ENCODE measurements at places on chromosomes 2 and 18. TPM values are rescaled to one million over a fixed set of nuclear protein-coding genes. Genes with fewer than 3 reads are reported as not detected.

Gene STARD6
- total RNA-seq = not detected

Gene CFC1
- not detected for total RNA-seq

Gene CRYGC
- not detected for total RNA-seq

Gene MPHOSPH10
- total RNA-seq = 24.8 TPM

Gene RGPD3
- 0.80 TPM for total RNA-seq

Gene FOXD4L1
- total RNA-seq = 0.16 TPM

Gene CCL20
- total RNA-seq = 1.3 TPM

Gene LDLRAD4
- 28.5 TPM for total RNA-seq

Gene HES6
- 5.6 TPM for total RNA-seq

Gene TCF23
- total RNA-seq = not detected

GRCh38 chr2:118464546-118465265, 376.4 kb downstream of the INSIG2 start:
- H3K4me3 ChIP-seq = no peak overlapping the region
- H3K4me1 ChIP-seq = no peaks in the 10 kb centered on the region
- no peak overlapping the region for H3K27ac ChIP-seq
- H3K27me3 ChIP-seq = peaks cover 13% of the 10 kb centered on the region

GRCh38 chr18:56333839-56334238, 304.6 kb downstream of the TXNL1 start:
- no peaks in the 10 kb centered on the region for H3K27me3 ChIP-seq
- H3K36me3 ChIP-seq = no peaks in the 10 kb centered on the region
- H3K4me1 ChIP-seq = no peaks in the 10 kb centered on the region
- no peak overlapping the region for H3K4me3 ChIP-seq

DNA sequence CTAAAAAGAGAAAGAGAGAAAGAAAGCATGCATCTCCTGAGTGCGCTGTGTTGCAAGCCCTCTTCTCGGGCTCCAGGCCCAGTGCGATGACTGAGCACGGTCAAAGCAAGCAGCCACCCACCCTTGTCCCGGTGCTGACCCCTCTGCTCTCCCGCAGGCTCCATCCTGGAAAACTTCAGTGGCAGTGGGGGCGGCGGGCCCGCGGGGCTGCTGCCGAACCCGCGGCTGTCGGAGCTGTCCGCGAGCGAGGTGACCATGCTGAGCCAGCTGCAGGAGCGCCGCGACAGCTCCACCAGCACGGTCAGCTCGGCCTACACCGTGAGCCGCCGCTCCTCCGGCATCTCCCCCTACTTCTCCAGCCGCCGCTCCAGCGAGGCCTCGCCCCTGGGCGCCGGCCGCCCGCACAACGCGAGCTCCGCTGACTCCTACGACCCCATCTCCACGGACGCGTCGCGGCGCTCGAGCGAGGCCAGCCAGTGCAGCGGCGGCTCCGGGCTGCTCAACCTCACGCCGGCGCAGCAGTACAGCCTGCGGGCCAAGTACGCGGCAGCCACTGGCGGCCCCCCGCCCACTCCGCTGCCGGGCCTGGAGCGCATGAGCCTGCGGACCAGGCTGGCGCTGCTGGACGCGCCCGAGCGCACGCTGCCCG, 252.5 kb downstream of the GLI2 start:
- H3K36me3 ChIP-seq = no peaks in the 10 kb centered on the region
- H3K27ac ChIP-seq = peak overlapping the region; percentile 87
- H3K4me3 ChIP-seq = no peak overlapping the region

GRCh38 chr2:71633086-71633485, 179.7 kb downstream of the DYSF start:
- H3K27ac ChIP-seq = no peak overlapping the region
- H3K4me1 ChIP-seq = no peaks in the 10 kb centered on the region
- H3K4me3 ChIP-seq = no peak overlapping the region

GRCh38 chr2:195543063-195543462, 114.0 kb upstream of the SLC39A10 start:
- H3K27ac ChIP-seq = no peak overlapping the region
- H3K27me3 ChIP-seq = no peaks in the 10 kb centered on the region
- no peak for DNase-seq
- no peaks in the 10 kb centered on the region for H3K4me1 ChIP-seq
- H3K4me3 ChIP-seq = no peak overlapping the region

GRCh38 chr2:8061219-8061618, 620.6 kb upstream of the ID2 start:
- no peak overlapping the region for H3K4me3 ChIP-seq
- H3K27ac ChIP-seq = no peak overlapping the region
- DNase-seq = no peak
- no peaks in the 10 kb centered on the region for H3K4me1 ChIP-seq
- H3K27me3 ChIP-seq = no peaks in the 10 kb centered on the region
- H3K36me3 ChIP-seq = no peaks in the 10 kb centered on the region

DNA sequence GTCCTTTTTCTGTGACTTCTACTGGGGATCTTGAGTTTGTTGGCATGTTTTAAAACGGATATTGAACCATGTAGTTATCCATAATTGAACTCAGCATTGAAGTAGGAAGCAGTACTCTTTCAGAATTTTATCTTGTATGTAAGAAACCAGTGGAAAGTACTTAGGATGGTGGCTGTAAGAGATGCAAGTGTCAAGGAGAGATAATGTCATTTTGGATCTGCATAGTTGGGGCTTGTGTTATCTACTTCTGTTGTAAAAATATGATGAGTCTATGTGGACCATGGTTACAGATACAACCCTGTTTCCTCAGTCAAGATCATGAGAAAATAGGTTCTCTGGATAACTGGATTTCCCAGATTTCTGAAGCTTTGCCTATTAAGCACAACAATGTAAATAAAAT, 113.7 kb downstream of the NAB1 start:
- no peaks in the 10 kb centered on the region for H3K27me3 ChIP-seq
- H3K4me1 ChIP-seq = no peaks in the 10 kb centered on the region
- no peak overlapping the region for H3K27ac ChIP-seq
- H3K4me3 ChIP-seq = no peak overlapping the region
- no peak for DNase-seq

GRCh38 chr18:79438898-79439627, 43.3 kb downstream of the NFATC1 start:
- no peak for DNase-seq
- H3K4me3 ChIP-seq = no peak overlapping the region
- no peaks in the 10 kb centered on the region for H3K27me3 ChIP-seq
- no peaks in the 10 kb centered on the region for H3K36me3 ChIP-seq

DNA sequence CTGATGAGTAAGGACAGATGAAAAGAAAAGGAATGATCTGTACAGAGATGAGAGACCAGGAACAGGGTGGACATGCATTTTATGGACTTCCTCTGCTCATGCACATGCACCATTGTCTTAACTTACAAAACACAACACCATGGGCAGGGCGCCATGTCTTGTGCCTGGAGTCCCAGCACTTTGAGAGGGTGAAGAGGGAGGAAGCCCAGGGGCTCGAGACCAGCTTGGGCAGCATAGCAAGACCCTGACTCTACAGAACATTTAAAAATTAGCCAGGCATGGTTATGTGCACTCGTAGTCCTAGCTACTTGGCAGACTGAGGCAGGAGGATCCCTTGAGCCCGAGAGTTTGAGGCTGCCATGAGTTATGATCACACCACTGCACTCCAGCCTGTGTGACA, 86.9 kb downstream of the ZFP36L2 start:
- no peak for DNase-seq
- no peaks in the 10 kb centered on the region for H3K27me3 ChIP-seq
- H3K36me3 ChIP-seq = no peaks in the 10 kb centered on the region
- H3K27ac ChIP-seq = peak overlapping the region; percentile 73
- H3K4me1 ChIP-seq = no peaks in the 10 kb centered on the region

DNA sequence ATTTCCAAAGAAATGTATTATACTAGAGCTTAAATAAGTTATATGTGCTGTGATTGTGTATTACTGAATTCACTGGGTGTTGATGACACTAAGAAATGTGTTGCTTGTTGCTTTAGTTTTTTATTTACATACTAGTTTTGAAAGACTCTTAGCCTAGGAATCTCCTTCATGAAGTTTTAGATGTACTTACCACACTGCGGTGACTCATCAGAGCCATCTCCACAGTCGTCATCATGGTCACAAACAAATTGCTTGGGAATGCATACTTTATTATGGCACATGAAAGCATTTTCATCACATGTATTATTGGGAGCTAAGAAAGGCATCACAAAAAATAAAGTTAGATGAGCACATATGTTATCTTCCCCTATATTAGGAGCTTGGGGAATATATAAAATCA, 1624.2 kb downstream of the LRP1B start:
- no peak overlapping the region for H3K4me3 ChIP-seq
- H3K36me3 ChIP-seq = no peaks in the 10 kb centered on the region
- DNase-seq = no peak
- no peaks in the 10 kb centered on the region for H3K27me3 ChIP-seq

DNA sequence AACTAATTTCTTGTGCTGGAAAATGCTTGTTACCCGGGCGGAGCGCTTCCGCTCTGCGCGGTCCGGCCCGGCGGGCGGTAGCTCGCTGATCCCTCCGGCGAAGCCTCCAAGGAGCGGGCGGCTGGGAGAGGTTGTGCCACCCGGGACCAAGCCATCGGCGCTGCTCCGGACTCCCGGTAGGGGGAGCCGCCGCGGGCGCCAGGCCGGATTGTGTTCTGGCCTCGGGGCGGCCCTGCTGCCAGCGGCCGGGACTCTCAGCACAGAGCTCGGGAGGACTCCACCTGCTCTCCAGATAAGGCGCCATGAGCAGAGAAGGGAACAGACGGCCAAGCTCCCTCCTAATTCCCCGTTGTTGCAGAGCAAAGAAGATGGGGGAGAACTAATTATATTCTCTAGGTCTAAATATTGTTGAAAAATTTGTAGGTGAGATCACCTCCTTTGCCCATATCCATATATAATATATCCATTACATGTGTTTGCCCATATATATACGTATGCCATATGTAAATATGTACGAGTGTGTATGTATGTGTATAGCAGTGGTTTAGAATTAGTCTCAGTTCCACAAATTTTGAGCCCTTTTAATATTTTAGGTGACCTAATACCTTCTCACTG, 13.8 kb upstream of the SATB2 start:
- H3K27me3 ChIP-seq = peaks cover 88% of the 10 kb centered on the region
- H3K27ac ChIP-seq = no peak overlapping the region
- DNase-seq = no peak
- H3K4me3 ChIP-seq = no peak overlapping the region

DNA sequence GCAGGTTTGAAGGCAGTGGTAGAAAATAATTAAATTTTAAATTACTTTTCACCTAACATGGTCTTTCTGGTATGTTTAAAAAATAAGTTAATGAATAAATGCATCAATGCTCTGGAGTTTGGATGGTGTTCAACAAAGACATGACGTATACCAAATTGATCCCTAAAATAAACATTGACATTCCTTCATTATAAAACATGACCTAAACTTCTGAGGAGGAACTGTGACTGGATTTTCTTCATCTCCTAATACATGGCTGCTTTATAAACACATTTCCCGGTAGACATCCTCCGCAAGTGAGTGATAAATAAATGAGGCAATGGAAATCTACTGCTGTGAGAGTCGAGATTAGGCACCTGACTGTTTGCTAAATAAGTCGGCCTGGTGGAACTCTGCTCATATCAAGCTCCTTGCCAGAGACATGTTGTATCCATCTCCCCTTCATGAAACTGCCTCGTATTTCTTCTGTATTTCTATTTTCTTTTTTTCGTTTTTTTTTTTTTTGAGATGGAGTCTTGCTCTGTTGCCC, 362.3 kb downstream of the RNF144A start:
- no peaks in the 10 kb centered on the region for H3K36me3 ChIP-seq
- no peaks in the 10 kb centered on the region for H3K4me1 ChIP-seq
- no peak overlapping the region for H3K4me3 ChIP-seq
- no peak overlapping the region for H3K27ac ChIP-seq
- H3K27me3 ChIP-seq = no peaks in the 10 kb centered on the region

- H3K27me3 ChIP-seq = no peaks in the 10 kb centered on the region
- H3K27ac ChIP-seq = no peak overlapping the region
- no peaks in the 10 kb centered on the region for H3K36me3 ChIP-seq
- no peaks in the 10 kb centered on the region for H3K4me1 ChIP-seq
- no peak for DNase-seq
These were observed 81.6 kb downstream of the RTN4 start for GRCh38 chr2:54968561-54969218.

GRCh38 chr18:55607773-55608172, 19.8 kb upstream of the TCF4 start:
- no peaks in the 10 kb centered on the region for H3K27me3 ChIP-seq
- DNase-seq = no peak
- no peak overlapping the region for H3K4me3 ChIP-seq
- H3K27ac ChIP-seq = no peak overlapping the region

GRCh38 chr2:201171259-201171814, 11.6 kb upstream of the CASP10 start:
- no peaks in the 10 kb centered on the region for H3K4me1 ChIP-seq
- no peaks in the 10 kb centered on the region for H3K27me3 ChIP-seq
- no peak overlapping the region for H3K27ac ChIP-seq
- no peaks in the 10 kb centered on the region for H3K36me3 ChIP-seq

DNA sequence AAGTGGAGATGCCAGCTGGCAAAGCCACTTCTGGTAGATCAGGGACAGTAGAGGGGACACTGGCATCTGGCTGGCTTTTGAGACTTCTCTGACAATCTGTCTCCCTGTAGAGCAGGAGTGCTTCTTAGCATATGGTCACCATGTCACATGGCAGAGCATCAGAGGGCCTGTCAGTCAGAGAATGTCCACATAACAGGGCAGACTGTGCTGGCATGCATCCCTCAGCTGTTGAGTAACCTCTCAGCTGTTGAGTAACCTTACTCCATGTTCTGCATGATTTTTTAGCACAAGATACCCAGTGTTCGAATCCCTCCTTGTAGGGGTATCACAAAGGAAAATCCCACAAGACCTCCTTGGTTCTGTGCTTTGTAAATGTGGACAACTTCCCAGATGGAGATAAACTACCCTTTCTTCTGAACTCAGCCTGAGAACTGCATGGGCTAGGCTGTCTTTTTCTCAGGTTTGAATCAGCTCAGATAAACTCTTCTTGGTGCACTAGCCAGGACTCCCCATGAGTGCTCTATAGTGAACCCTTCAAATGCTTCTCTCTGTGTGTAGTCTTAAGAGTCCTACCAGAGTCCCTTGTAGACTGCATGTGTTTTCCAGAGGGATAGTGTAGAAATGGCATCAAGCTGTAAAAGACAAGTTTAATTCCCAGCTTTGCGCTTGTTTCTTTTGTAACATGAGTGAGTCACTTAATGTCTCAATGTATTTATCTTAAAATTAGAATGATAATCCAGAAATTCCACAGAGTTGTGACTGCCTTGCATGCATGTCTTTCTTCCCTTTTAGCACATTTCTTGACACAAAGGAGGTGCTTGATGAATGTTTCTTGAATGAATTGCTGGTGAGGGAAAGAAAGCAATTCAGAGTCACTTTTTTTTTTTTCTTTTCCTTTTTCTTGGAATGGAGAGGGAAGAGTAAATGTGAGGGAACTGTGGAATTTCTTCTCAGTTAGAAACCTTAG, 442.3 kb upstream of the HNMT start:
- H3K4me1 ChIP-seq = no peaks in the 10 kb centered on the region
- H3K27me3 ChIP-seq = no peaks in the 10 kb centered on the region
- no peak overlapping the region for H3K27ac ChIP-seq
- no peak overlapping the region for H3K4me3 ChIP-seq

DNA sequence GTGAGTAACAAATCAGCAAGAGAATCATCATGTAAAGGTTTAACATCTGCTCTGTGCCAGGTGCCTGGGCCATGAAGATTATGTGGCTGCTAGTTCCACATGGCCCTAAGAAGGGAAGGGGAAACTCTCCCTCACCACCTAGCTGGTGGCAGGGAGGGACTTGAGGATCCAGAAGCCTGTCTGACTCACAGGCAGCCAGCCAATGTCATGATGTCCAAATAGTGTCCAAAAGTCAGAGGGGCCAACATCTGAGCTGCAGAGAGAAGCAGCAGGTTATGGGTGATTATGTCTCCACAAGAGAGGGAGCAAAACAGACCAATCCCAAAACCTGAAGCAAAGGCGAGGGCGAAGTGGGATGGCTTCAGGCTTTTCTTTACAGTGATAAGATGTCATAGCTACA, 61.9 kb upstream of the SPP2 start:
- H3K27me3 ChIP-seq = no peaks in the 10 kb centered on the region
- no peak for DNase-seq
- no peaks in the 10 kb centered on the region for H3K36me3 ChIP-seq
- H3K4me1 ChIP-seq = no peaks in the 10 kb centered on the region
